ENCODE measurements at places on chromosomes 13 and 19.

DNA sequence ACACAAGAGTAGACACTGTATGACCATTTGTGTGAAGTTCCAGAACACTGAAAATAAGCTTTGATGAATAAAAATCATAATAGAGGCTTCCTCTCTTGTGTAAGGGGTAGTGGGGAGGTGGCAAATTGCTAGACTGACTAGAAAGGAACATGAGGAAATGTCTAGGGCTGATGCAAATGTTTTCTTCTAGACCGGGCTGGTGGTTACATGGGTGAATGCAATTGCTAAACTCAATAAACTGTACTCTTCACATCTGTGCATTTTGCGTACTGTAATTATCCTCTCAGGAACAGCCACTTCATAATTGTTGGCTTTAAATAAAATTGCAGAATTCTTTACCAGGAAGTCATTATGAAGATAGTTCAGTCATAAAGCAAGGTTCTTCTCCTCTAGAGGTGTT, 5.2 kb upstream of the KBTBD7 start:
- DNase-seq, result no peak

DNA sequence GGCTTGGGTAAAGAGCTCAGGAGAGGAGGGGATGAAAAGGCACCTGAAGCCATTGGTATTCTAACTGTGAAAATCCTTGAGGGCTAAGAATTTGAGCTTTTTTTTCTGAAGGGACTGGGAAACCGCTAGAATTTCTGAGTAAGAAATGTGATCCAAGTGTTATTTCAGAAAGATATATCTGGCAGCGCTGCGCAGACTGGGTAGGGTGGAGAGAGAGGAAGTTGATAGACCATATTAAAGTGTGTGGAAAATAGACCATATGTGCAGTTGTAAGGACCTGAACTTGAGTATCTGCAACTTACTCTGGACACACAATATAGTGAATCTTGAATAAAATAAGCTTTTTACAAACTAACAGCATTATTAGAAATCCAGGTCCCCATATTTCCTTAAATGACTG, 427.4 kb downstream of the NDFIP2 start:
- no peak for DNase-seq

DNA sequence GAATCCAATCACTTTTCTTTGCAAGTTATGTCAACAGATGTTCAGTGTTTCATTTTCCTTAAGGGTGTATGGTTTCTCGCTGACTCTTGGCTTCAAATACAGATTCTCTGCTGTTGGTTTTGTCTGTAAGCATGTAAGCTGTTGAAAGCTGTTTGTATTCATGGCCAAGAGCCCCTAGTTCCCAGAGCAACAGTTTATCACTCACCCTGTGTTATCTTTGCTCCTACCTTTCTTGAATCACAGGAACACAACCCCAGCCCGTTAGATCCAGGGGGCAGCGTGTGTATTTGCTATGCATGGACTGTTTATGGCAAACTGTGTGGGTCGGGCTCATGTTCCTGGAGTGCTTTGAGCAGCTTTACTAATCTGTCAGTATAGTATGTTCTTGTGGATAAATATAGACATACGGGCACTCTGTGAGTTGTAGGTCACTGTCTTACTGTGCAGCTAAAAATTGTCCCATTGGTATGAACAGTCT, 28.9 kb downstream of the FRY start:
- no peak for DNase-seq

DNA sequence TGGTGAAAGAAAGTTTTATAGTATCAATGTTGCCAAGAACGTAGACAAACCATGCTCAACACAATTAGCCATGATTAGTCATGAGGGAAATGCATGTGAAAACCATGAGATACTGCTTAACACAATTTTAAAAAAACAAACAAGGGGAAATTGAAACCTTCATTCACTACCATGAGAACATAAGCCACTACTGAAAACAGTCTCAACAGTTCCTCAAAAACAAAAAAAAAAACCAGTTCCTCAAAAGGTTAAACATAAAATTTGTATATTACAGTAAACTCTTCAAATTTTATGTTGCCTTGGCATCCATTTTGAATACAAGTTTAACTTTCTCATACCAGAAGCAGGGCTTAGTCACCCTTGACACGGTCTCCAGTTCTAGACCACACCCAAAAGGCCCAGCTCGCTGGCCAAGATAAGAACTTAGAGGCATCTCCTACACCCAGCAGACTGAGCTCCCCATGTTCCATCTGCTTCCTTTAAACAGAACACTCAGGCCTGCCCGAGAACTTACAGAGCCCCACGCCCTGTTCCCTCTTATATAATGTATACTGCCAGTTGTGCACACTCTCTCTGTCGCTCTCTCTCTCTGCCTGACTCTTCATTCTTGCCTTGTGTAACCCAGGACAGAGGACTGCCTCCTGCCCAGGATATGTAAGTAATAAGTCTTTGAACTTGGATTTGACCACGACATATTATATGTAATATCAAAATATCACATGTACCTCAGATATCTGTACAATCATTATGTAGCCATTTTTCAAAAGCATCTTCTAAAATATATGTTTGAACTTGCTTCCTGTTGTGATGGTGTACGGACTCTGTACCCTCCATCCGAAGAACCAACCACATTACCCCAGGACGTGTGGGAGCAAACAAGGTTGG, 67.4 kb downstream of the STK24 start:
- DNase-seq, result no peak

DNA sequence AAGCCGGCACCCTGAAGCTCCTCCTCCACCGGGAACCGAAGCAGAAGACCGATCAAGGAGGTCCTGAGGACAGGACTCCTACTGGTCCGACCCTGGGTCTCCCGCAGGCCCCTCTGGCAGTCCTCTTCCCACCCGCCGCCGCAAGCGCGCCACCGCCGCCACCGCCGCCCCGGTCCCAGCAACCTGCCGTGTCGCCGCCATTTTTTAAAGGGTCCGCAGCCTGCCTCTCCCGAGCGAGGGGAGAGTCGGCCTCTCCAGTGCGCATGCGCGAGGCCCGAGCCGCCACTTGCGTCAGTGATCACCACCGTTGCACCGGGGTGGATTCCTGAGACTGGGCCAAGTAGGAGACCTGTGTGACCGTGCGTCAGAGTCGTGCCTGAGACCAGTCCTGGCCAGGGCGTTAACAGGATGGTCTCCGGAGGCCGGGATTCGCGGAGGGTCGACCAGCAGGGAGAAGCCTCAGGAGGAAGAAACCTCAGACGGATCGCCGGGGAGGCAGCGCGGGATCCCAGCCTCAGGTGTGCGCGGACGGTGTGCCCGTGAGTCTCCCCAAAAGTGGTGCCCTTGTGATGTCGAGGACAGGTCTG, 51.6 kb downstream of the ZNF146 start:
- DNase-seq, result no peak

DNA sequence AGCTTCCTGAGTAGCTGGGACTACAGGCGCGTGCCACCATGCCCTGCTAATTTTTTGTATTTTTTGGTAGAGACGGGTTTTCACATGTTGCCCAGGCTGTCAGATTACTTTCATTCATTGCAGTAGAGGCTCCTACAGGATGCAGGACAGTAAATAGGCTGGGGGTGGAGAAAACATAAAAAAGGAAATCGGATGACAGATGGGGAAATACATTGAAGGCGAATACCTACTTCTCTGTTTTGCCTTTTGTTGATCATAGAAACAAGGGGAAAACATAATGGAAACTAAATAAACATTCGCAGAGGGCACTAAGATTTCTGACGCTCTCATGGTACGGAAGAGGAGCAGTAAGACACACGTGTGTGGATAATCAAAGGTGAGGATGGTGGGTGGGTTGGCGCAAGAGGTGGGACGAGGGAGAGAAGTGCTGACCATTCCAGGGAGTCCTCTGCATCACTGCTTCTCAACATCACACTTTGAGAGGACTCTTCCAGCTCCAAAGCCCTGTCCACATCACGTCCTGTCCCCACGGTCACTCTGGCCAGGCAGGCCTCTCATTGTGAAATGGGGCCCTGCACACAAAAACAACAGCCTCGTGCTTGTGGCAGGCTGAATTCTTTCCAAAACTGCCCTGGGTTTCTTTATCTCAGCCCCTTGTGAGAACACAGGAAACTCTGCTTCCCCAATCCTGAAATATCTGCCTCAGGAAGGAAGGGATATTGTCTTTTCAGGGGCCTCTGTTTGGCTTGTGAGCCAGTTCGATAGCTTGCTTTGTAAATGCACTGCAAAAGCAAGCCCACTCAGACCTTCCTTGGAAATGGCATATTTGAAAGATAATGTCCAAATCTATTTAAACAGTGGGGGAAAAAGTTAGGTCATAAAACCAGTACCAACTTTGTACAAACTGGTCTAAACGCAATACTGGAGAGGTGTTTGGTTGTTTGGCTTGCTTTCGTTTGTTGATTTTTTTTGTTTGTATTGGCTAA, 188.5 kb downstream of the FOXO1 start:
- no peak for DNase-seq

GRCh38 chr19:47781590-47782262, 3.2 kb downstream of the SELENOW start:
- no peak for DNase-seq

GRCh38 chr13:71210861-71211260, 656.1 kb downstream of the DACH1 start:
- no peak for DNase-seq

DNA sequence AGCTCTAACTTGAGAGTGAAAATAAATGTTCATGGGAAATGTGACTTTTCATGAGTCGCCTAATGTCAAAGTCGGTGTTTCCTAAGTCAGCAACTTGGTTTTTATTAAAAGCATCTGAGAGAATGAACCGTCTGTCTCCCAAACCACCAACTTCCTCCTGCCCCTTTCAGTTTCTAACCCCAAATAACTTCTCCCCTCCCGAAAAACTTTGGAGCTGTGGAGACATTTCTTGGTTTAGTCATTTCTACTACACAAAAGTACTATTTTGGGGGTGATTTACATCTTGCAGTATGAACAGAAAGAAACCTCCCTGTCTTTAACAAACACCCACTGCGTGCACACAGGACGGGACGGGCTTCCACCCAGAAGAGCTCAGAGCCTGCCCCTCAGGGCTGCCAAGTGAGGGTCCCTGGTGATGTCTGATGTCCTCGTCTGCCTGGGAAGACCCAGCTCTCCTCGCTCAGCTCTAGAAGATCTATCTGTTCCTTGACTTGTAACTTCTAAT, 65.0 kb downstream of the RASA3 start:
- DNase-seq, result no peak

DNA sequence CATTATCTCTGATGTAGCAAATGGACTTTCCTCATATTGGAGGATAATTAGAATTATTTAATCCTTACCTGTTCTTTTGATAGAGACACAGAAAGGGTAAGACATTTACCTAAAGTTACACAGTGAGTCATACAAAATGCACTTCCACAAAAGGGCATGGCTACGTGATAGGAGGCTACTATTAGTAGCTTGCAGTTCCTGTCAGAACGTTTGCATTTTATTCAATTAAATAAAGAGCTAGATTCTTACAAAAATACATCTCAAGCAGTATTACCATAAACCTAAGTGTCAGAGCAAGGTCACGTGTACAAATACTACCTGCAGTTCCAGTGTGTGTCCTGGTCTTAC, 120.6 kb downstream of the ESD start:
- no peak for DNase-seq

GRCh38 chr13:38850868-38851626, 139.6 kb downstream of the STOML3 start:
- no peak for DNase-seq

DNA sequence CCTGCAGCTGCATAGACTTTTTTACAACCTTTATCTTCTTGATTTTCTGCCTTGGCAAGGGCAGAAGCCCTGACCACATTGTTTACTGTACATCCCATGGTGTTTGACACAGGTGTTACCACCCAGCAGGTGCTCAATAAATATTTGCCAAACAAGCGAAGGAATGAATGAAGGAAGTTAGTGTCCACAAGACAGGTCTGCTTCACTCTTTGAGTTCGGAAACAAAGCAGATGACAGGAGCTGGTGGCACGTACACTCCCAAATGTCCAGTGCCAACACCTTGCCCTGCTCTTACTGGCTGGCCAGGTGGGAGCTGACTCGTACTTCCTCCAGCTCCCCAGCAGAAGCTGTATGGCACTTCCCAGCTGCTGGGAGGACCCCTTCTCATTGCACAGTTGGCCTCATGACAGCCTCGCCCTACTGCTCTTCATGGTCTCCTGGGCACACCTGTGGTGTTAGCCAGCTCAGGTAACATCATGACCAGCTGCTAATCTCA, 22.0 kb upstream of the MUC16 start:
- DNase-seq, result no peak

GRCh38 chr13:28435917-28436316, 59.0 kb downstream of the FLT1 start:
- no peak for DNase-seq

GRCh38 chr13:61664801-61665705, 249.4 kb upstream of the PCDH20 start:
- no peak for DNase-seq

- no peak for DNase-seq
These were observed 23.1 kb upstream of the SPRY2 start for GRCh38 chr13:80363890-80364503.

DNA sequence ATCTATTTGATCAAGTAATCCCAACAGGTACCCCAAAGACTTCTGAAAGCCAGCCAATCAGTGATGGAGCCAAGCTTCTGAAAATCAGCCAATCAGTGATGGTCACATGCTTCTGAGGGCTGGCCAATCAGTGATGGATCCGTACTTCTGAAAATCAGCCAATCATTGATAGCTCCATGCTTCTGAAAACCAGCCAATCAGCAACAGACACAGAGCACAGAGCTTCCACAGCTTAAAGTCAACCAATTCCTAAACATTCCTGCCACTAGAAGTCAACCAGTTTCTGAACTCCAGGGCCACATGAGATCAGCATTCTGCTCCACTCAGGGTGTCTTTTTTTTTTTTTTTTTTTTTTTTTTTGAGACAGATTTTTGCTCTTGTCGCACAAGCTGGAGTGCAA, 8.2 kb upstream of the HSD17B14 start:
- DNase-seq, result no peak

DNA sequence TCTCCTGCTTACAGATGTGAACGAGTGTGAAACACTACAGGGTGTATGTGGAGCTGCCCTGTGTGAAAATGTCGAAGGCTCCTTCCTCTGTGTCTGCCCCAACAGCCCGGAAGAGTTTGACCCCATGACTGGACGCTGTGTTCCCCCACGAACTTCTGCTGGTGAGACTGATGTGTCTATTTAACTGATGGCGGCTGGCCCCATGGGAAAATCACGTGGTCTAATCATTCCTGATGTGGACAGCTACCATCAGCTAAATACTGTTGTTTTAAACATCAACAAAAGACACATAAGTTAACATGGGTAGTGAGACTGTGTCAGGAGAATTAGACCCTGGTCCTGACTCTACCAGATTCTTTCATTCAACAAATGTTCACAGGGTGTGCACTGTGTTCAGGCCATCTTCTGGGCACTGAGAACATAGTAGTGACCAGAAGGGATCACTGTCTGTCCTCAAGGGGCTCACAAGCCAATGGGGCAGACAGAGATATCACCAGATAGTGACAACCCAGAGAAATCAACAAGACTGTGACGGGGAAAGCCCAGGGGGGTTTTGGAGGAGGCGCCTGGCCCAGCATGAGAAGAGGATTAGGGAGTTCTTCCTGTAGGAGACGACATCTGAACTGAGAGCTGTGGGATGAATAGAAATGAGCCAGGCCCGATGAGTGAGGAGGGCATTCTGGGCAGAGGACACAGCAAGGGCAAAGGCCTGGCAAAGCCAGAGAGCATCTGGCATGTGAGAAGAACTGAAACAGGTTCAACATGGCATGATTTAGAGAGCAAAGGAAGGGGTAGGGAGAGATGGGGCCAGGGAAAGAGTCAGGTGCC, 18.4 kb downstream of the LTBP4 start:
- DNase-seq, result no peak

Data from stimulated activated CD8-positive, alpha-beta memory T cell treated with anti-CD3 and anti-CD28 coated beads, Interleukin-2, amount 100 ng/mL, for 48 hours (primary cell).